ENCODE measurements at places on chromosomes 12 and 14.

- no peak for DNase-seq
Observed at GRCh38 chr12:114799574-114800487, 115.9 kb upstream of the TBX3 start.

- no peak for DNase-seq
Observed at GRCh38 chr14:41875116-41875515, 268.4 kb downstream of the LRFN5 start.

DNA sequence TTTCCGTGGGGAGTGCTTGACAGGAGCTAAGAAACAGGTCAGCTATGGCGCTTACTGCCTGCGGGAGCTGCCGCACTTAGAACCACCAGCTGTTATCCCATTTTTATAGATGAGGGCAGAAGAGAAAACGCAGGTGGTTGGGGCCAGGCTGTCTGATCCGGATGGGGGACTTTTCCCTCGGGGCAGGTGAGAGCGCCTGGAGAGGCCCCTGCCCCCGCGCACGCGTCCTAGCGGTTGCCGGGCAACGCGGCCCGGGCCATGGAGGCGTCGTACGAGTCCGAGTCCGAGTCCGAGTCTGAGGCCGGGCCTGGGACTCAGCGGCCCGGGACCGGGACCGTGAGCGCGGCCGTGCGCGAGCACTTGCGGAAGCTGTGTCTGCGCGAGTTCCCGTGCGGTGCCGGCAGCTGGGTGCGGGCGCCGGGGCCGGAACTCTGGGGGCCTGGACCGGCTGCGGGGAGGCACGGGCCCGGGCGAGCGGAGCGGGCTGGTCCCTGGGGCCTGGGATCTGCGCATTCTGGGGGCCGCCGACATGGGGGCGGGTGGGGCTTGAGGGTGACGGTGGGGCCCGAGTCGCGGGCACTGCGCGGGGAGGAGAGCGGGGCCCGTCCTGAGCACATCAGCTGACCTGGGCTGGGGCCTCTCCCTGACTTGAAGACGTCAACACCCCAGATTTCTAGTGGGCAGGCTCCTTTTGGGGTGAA lies at the start of gene LRRC43:
Gene LRRC43 (plus strand): TSS at position 237 of the 701 bp plus-strand sequence. CDS start 22 bp downstream, at position 259.
- no peak for DNase-seq

GRCh38 chr12:132516095-132517012 lies 26.4 kb downstream of the FBRSL1 start:
- no peak for DNase-seq

DNA sequence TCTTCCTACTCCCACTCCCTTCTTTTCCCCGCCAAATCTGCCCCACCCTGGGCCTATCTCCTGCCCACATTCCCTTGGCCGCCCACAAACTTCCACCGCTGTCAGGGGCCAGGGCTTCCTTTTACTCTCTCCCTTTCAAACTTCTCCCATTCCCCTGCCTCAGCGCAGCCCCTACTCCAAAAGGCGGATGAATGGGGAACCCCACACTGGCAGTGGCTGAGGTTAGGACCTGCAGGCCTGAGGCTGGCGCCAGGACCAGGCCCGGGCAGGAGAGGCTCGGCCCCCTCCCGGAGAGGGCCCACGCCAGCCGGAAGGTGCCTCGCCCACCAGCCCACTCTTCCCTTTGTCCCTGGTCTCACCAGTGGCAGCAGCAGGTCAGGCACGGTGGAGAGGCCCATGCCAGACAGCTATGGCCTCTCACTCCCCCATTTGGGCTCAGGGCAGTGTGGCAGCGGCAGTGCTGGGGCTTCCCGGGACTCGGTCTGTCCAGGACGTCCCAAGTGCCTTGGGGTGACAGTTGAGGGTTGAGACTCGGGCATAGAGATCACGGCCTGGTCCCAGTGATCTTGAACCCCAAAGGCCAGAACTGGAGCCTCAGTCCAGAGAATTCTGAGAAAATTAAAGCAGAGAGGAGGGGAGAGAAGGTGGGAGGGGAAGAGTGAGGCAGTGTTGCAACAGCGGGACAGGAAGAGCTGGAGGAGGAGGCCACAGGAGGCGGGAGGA lies at the start of gene TNFRSF1A:
Gene TNFRSF1A (minus strand): TSS at position 660 of the 723 bp plus-strand sequence. CDS start 262 bp downstream, at position 398.
- DNase-seq = peak; percentile 32

DNA sequence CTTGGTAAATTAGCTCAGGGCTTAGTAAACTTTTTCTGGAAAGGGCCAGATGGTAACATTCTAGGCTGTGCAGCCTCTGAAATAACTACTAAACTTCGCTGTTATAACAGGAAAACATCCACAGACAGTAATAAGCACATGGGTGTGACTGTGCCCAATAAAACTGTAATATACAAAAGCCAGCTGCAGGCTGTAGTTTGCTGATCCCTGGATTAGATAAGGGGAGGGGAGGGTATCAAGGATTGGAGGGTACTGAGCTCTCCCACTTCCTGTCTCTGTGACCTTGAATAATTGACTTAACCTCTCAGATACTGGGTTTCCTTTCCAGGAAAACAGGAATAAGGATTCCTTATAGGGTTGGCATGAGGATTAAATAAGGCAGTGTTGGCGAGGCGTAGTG lies 81.2 kb downstream of the CCDC60 start:
- no peak for DNase-seq

- DNase-seq = no peak
Observed at GRCh38 chr12:42728770-42729534, 139.4 kb upstream of the PRICKLE1 start.

DNA sequence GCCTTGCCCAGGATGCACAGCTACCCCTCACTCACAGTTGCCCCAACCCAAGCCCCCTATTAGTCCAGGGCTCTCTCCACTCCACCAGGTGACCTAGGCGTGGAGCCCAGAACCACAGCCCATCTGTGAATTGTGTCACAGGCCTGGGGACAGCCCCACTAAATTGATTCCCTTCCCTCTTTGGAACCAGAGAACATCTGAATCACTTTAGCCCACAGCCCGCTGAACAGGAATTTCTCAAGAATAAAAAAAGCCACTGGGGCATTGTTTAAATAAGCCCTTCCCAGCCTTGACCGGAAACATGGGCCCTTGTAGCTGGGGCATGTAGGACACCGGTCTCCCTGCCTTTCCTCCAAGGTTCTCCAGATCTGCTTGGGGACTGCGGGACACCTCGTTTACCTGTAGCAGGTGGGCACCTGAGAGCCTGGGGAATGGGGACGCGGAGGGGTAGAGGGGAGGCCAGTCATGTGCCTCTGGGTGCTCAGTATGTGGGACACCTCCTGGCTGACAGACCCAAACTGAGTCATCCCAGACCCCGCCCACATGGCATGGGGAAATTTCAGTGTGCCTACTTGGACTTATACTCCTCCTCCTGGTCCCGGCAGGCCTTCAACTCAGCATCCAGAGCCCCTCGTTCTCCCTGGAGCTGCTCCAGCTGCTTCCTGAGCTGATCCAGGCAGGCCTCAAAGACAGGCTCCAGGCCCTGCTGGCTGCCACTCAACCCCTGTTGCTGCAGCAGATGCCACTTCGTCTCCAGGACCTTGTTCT lies 1.3 kb downstream of the KRT78 start:
- DNase-seq = no peak

- DNase-seq = no peak
Observed at GRCh38 chr12:34264110-34264509, 241.8 kb downstream of the ALG10 start.

DNA sequence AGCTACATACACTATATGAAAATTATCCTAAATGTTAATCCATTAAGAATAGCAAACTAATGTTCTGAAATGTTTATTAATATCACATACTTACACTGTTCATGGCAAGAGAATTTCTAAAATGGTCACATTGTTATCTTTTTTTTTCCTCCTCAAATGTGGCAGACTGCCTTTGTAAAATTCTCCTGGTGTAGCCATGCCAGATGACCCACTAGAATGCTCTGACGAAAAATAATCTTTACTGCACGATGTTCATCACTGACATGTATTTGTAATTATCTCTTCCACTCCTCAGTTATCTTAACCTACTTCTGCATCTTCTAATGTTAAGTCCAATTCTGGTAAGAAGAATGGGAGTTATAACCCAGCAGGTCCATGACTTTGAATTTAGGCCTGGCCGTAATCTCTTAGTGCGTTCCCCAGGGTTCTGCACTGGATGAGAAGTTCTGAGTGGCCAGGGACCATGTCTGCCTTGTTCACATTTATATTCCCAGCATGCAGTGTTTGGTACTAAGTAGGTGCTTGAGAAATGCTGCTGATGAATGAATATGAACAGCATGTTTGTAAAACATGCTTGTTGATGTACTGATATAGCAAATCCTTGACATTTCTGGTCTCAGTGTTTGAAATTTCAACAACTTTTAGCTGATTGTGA lies 46.7 kb downstream of the NOPCHAP1 start:
- no peak for DNase-seq

- DNase-seq = no peak
Observed at GRCh38 chr12:49598527-49598926, 6.9 kb downstream of the FAM186B start.

DNA sequence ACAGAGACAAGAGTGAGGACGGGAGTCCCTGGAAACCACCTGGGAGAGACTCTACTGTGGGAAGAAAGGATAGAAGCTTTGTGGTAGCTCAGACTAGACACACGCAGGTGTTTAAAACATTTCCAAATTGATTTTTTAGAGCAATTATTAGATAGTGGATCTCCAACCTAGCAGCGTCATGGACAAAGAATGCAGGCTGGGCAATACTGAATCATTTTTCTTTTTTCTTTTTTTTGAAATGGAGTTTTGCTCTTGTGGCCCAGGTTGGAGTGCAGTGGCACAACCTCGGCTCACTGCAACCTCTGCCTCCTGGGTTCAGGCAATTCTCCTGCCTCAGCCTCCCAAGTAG lies 13.1 kb downstream of the GPR132 start:
- no peak for DNase-seq

GRCh38 chr12:30047516-30048254 lies 263.9 kb upstream of the TMTC1 start:
- no peak for DNase-seq

GRCh38 chr12:2682296-2683251 lies 112.2 kb upstream of the FKBP4 start:
- no peak for DNase-seq

DNA sequence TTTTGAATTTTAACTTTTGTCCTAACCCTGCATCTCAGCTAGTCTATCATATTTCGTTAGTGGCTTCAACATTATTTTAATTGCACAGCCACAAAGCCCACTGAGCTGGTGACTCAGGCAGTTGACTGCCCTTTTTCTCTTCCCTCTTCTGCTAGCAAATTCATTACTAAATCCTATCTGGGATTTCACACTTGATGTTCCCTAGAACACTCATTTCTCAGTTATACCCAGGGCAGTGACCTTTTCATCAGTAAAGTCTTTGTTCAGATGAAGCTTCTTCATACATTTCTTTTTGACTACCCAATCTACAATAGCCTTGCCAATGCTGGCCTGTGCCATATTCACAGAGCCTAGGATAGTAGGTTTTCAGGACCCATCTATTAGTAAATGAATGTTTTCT lies 107.0 kb downstream of the ATXN7L3B start:
- DNase-seq = no peak

DNA sequence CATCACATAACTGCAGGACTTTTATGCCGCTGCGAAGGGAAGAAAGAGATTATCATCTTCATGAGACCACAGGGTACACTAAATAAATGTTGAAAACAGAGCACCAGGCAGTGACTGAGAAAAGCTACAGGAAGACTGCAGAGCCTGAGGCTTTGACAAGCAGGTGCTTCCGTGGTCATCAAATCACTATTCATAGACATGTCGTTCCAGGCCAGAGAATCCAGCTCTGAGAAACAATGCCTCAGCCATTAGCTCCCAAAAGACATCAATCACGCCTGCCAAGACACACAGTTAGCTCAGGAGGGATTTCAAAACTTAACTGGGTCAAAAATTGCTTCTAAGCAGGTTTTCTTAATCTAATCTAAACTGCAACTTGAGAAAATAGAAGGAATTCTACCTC lies 47.2 kb upstream of the GARIN6 start:
- DNase-seq = no peak

GRCh38 chr12:93594766-93595311 lies 22.4 kb downstream of the SOCS2 start:
- no peak for DNase-seq

DNA sequence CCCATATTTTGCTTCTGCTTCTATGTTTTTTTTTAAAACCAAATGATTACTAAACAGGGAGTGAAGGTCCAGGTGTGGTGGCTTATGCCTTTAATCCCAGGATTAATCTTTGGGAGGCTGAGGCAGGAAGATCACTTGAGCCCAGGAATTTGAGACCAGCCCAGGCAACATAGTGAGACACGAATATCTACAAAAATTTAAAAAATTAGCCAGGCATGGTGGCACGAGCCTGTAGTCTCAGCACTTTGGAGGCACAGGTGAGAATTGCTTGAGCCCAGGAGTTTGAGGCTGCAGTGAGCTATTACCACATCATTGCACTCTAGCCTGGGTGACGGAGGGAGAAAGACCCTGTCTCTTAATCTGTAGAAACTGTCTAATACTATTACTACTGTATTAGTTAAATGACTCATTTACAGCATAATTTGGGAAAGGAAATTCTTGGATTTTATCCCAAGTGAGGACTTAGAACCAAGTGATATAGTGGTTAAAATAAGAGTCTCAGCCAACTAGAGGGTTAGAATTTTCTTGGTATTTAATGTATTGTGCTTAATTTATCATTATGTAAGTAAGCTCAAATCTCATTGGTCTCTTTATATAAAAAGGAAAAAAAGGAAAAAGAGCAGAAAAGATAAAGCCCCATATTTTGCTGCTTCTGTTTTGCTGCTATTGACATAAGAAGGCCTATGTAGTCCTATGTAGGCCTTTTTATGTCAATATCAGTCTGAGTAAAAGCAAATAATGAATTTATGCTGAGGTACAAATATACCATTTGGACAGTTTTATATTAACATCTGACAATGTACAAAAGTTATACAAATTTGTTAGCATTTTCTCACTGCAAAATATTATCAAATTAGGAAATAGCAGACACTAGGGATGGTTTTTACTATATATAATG lies 163.4 kb downstream of the RAD51B start:
- DNase-seq = no peak

- no peak for DNase-seq
Observed at GRCh38 chr12:57738661-57739237, at the start of gene AGAP2. AGAP2 (minus strand) TSS chr12:57738742; CDS start chr12:57738246, 496 bp downstream.

Measured in stimulated activated CD4-positive, alpha-beta T cell treated with anti-CD3 and anti-CD28 coated beads, Interleukin-1b, Interleukin-23, amount 100 ng/mL, for 4 hours (primary cell).